Activated gamma-delta T cell treated with Interleukin-2 at 50 U/mL for 16 hours (primary cell): ENCODE measurements at places on chromosomes 1 and 21.

GRCh38 chr21:28235169-28235895 is 757.3 kb downstream of the LTN1 start:
- no peak for DNase-seq

DNA sequence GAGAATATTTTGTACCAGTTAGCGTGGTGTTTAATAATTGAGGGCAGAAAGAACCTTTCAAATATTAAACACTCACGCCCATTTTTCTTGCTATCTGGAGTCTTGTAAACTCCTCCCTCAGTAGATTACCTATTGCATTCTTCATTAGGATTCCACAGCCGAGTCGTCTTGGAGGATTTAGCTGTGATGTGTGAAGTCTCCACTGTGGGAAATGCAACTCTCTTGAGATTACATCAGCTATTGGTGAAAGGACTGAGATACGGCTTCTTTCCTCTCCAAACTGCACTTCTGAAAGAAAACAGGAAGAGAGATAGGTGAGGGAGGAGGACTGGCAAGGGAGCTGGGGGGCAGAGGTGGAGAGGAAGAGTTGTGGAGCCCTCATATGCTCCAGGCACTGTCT is 36.1 kb downstream of the ACTA1 start:
- no peak for DNase-seq

- no peak for DNase-seq
These were observed 21.8 kb downstream of the AJAP1 start for GRCh38 chr1:4676253-4676652.

- no peak for DNase-seq
These were observed 39.6 kb downstream of the ATG4C start for GRCh38 chr1:62823556-62823955.

DNA sequence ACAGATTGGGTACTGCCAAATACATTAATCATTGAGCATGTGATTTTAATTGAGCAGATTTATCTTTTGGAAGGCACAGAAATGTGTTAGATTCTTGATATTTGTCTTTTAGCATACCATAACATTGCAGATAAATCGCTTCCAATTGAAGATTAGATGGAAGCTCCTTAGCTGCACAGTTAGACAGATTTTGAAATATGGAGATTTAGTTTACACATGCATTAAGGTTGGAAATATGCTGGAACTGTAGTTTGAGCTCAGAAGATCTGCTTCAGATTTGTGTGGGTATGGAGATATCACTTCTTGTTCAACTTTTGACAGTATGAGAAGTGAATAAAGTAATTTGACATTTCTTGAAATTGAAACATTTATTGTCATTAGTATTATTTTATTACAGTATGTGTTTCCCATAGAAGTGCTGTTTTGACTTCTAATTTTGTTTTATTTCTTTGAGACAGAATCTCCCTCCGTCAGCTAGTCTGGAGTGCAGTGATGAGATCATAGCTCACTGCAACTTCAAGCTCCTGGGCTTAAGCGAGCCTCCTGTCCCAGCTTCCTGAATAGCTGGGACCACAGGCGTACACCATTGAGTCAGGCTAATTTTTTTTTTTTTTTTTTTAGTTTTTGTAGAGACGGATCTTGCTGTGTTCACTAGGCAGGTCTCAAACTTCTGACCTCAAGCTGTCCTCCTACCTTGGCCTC is 29.1 kb downstream of the THRAP3 start:
- DNase-seq: no peak

DNA sequence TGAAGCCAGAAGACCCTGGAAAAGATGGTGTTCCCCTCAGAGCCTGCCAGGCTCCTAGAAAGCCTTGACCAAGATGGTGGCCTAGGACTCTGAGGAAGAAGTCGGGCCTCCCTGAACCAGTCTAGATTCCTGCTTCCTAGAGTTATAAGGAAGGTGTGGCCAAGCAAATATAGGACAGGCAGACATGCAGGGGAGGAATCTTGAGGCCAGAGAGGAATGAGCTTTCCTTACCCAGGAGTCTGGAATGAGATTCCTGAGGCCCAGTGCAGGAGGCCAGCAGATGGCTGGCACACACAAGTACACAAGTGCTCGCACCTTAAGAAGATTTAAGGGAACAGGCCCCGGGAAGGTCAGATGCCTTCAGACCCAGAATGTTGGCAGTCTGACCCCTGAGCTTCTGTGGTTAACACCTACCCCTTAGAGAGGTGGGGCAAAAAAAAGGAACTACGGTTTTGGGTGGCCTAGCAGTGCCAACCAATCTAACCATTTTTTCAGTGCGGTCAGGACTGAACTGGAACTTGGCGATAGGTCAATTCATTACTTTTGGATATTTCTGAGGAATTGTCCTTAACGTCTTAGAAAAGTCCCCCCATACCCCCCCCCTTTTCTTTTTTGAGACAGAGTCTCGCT is 73.3 kb downstream of the MDM4 start:
- DNase-seq: no peak

GRCh38 chr21:42148097-42148496 is 70.8 kb upstream of the ABCG1 start:
- DNase-seq: no peak

DNA sequence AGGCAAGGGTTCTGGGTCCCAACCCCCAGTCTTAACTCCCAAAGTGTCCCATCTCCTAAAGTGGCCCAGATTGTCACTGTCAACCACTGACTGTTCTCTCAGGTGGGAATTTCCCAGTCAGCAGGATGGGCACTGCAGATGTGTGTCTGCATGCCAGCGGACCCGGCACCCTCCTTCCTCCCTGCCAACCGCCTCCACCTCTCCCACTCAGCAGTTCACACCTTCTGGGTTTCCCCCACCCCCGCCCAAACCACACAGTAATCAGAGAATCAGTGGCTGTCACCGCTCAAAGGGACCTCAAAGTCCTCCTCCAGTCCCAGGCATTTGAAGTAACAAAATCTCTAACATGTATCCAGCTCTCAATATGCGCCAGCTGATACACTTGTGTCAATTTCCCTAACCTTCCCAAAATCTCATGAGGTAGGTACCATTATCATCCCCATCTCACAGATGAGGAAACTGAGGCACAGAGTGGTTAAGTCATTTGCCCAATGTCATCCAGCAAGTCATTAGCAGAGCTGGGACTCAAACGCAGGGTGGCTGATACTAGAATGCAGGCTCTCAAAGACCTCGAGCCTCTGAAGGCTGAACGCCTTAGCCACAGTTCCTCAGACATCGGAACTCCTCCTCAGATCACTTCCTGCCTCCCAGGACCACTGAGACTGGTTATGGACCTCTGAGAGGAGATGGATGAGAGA is 4.8 kb downstream of the RUNX3 start:
- peak; percentile 83 for DNase-seq

DNA sequence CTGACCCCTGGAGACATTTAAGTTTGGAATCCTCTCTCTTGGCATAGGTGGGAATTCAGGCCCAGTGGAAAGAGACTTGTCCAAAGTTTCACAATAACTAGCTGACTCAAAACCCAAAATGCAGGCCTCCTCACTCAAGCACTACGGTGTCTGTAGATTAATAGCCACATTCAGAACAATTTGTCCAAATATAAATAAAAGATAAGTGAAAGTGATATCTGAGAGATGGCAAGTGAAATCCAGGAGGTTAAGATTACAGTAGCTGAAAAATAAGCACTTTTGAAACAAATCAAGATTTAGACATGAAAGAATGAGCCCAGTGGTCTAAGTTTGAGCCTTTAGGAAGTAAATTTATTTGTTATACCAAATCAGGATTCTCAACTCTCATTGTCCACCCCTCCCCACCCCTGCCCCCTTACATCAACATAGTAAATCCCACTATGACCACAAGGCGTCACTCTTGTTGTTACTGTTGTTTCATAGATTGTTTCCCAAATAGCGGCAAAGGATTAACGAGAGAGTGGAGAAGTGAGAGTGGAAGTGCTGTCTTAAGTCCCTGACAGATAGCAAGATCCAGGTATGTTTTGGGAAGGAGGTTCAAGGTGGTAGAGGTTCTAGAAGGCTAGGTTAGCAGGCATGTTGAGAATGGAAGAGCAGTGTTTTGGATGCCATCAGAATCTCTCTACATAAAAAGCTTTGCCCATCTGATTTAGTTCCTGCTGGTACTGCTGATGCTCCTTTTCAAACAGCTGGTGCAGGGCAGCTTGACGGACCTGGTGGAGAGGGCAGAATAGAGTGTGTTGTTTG is 7.1 kb upstream of the TPM3 start:
- peak; percentile 47 for DNase-seq

- no peak for DNase-seq
These were observed 39.7 kb downstream of the HUNK start for GRCh38 chr21:31912501-31912900.

GRCh38 chr1:100622037-100622436 is 84.1 kb downstream of the GPR88 start:
- no peak for DNase-seq

DNA sequence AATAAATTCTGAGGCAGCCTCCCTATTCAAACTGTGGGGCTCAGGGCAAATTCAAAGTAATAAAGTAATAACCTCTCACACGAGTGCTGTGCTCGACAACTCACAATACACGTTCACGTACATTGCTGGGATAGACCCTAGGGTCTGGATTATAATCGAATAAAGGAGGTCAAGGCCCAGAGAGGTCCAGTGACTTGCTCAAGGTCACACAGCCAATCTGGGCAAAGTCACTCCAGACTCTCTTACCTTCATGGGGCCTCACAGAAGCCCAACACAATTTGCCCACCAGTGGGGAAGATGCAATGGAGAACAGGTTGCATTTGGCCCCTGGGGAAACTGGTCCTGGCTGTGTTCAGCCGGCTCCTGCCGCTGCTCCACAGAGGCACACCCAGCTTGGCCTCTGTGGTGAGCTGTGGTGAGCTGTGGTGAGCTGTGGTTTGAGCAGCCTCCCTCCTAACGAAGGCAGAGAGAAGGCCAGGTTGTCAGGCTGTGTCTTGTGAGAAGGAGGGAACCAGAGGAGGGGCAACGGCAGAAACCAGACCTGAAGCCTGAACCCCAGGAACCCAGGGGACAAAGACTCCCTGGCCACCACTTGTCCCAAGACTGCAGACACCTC is 35.1 kb downstream of the NUAK2 start:
- peak; percentile 70 for DNase-seq

- DNase-seq: no peak
These were observed 22.1 kb upstream of the SSX2IP start for GRCh38 chr1:84712276-84712874.

- DNase-seq: no peak
These were observed 15.3 kb downstream of the UCK2 start for GRCh38 chr1:165842671-165843129.

- DNase-seq: no peak
These were observed 2.9 kb downstream of the BRINP3 start for GRCh38 chr1:190474650-190475211.

DNA sequence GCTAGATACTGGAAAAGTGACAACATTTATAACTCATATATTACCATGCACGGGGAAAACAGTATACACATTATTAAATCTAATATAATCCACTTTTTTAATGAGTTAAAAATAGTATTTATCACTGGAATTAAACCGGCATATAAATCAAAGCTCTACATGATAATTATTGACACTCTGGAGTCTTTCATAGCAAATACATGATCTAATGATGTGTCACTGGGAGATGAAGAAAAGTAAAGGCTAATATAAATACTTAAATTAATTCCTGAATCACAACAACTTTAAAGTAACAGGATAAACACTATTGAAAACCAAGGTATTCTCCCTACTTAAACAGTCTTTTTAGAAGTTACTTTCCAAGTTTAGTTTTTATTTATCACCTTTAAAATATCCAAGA is 52.4 kb upstream of the ASPM start:
- DNase-seq: no peak

DNA sequence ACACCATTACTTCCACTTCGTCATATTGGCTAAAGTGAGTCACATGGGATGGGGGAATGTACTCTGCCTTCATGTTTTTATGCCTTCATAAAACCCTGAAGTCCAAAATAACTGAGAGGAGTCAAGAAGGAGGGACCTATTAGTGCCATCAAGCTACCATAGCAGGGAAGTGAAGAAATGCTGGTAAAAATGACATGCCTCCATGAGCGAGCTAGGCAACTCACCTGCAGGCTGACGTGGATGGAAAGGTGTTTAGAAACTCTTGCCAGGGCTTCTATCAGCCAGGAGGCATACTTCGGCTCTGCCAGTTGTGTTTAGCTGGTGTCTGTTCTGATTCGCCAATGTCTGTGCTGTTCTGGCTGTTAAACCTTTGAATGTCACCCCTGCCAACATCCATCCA is 424.4 kb upstream of the USP24 start:
- DNase-seq: no peak
